ENCODE measurements at places on chromosomes 12 and 14. TPM values are rescaled to one million over a fixed set of nuclear protein-coding genes. Genes with fewer than 3 reads are reported as not detected.
A peak's percentile ranks its signal among the peaks of the same experiment; 100 is the strongest.

The SERPINA1 gene
- 5.1 TPM for total RNA-seq

The SPTB gene
- total RNA-seq, result 2.8 TPM

- no peak overlapping the region for H3K4me3 ChIP-seq
- H3K27me3 ChIP-seq, result no peaks in the 10 kb centered on the region
- H3K27ac ChIP-seq, result no peak overlapping the region
- no peak for DNase-seq
- no peaks in the 10 kb centered on the region for H3K4me1 ChIP-seq
- H3K36me3 ChIP-seq, result no peaks in the 10 kb centered on the region
Observed at GRCh38 chr14:31884776-31885379, 192.2 kb upstream of the ARHGAP5 start.

- no peaks in the 10 kb centered on the region for H3K36me3 ChIP-seq
- H3K27me3 ChIP-seq, result no peaks in the 10 kb centered on the region
- H3K4me1 ChIP-seq, result no peaks in the 10 kb centered on the region
- H3K4me3 ChIP-seq, result no peak overlapping the region
- no peak overlapping the region for H3K27ac ChIP-seq
Observed at GRCh38 chr14:56394826-56395530, 184.6 kb upstream of the TMEM260 start.

- H3K27me3 ChIP-seq, result peaks cover 6% of the 10 kb centered on the region
- H3K4me1 ChIP-seq, result peaks cover 32% of the 10 kb centered on the region
- no peak for DNase-seq
- peaks cover 5% of the 10 kb centered on the region for H3K36me3 ChIP-seq
- H3K27ac ChIP-seq, result no peak overlapping the region
Observed at GRCh38 chr14:49447540-49448107, 138.6 kb downstream of the RPS29 start.

GRCh38 chr12:119594772-119595445, 1.3 kb downstream of the TMEM233 start:
- peaks cover 98% of the 10 kb centered on the region for H3K27me3 ChIP-seq
- DNase-seq, result peak; percentile 37
- H3K27ac ChIP-seq, result no peak overlapping the region
- H3K36me3 ChIP-seq, result no peaks in the 10 kb centered on the region
- H3K4me1 ChIP-seq, result peaks cover 27% of the 10 kb centered on the region
- peak overlapping the region; percentile 84 for H3K4me3 ChIP-seq

GRCh38 chr14:64566651-64567122, 16.9 kb downstream of the PPP1R36 start:
- H3K27ac ChIP-seq, result peak overlapping the region; percentile 10
- peaks cover 12% of the 10 kb centered on the region for H3K4me1 ChIP-seq
- no peaks in the 10 kb centered on the region for H3K36me3 ChIP-seq
- no peaks in the 10 kb centered on the region for H3K27me3 ChIP-seq
- no peak overlapping the region for H3K4me3 ChIP-seq

DNA sequence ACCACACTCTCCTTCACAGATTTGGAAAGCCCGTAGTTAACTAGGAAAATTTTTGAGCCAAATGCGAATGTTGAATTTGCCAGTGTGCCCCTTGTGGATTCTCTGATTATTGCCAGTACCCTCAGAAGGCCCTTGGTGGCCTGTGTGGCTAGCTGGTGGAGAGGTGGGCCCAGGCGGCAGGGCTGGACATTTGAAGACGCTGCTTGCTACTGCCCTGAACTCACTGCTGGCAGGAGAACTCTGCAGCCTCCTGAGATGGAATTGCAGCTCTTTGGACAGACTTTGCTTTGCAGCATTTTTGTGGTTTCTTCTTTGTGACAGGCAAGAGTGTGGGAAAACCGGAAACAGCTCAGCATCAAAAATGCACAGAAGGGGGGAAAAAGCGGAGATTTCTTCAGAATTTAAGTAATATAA, 97.6 kb downstream of the TGFB3 start:
- H3K4me1 ChIP-seq, result peaks cover 21% of the 10 kb centered on the region
- H3K27me3 ChIP-seq, result no peaks in the 10 kb centered on the region
- peaks cover 9% of the 10 kb centered on the region for H3K36me3 ChIP-seq
- 0 out of 2 replicates have a peak overlapping the region, but pooled peaks have one; percentile 35 for H3K27ac ChIP-seq
- H3K4me3 ChIP-seq, result no peak overlapping the region
- DNase-seq, result no peak

DNA sequence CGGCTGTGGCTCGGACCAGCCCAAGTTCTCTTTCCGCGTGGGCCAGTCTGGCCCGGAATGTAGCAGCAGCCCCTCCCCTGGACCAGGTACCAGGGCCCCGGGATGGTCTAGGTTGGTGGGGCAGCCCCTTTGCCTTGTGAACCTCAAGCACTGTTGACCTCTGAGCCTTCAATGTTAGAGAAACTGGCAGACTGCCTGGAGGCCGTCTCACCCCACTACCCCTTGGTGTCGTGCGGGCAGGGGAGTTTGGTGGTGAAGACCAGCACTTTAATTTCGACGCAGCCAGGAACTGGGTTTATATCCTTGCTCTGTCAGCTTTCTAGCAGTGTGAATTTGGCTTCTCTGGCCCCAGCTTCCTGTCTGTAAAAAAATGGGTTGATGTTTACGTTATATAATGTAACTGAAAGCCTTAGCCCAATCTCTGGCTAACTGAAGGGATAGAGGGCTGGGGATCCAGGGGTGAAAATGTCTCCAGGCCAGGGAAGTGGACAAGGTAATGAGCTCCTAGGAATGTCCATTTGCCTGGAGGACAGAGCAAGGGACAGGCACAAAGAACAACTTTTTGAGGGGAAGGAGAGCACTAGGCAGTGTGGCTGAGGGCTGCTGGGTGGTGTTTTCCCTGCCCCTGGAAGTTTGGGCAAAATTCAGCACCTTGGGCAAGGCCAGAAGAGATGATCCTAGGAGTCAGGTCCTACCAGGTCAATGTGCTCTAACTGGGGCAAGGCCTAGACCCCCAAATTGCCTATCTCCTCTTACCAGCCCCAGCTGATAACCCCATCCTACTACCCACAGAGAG, 11.4 kb downstream of the MCRS1 start:
- peaks cover 27% of the 10 kb centered on the region for H3K36me3 ChIP-seq
- no peaks in the 10 kb centered on the region for H3K4me1 ChIP-seq
- H3K4me3 ChIP-seq, result no peak overlapping the region
- no peak for DNase-seq
- peaks cover 7% of the 10 kb centered on the region for H3K27me3 ChIP-seq

DNA sequence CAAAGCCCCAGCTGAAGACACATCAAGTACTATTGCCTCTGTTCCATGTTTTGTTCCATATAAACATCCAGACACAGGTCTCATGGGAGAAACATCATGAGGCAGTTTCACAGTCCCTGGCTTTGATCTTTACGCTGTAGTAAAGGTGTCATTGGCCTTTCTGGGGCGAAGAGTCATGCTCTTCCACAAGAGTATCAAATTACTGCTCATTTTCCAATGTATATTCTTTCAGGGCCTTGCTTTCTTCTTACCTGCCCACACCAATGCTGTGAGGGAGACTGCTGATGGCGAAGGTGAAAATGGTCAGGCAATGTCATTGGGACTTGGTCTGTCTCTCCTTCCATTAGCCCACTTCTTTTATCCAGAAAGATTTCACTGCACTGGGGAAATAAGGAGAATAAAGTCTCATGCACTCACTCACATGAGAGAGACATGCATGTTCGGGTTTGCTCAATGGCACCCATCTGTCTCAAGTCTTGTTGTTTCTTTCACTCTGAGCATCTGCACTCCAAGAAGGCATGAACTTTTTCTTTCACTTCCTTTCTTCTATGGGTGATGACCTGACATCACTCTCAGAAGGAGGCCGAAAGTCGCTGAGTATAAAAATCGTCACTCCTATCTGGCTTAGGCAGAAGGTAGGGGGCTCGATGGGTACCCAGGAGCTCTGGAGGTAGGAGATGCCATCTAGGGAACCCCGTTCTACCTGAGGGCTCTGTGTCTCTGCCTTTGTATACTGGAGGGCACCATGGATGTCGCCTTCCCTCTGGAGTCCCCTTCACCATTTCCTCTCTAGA, 1.3 kb upstream of the JDP2 start:
- no peak overlapping the region for H3K27ac ChIP-seq
- H3K4me3 ChIP-seq, result peak overlapping the region; percentile 64
- H3K36me3 ChIP-seq, result peaks cover 3% of the 10 kb centered on the region
- peaks cover 29% of the 10 kb centered on the region for H3K27me3 ChIP-seq
- H3K4me1 ChIP-seq, result peaks cover 31% of the 10 kb centered on the region

- peak; percentile 84 for DNase-seq
- H3K27me3 ChIP-seq, result no peaks in the 10 kb centered on the region
- peaks cover 70% of the 10 kb centered on the region for H3K4me1 ChIP-seq
- 0 out of 2 replicates have a peak overlapping the region, but pooled peaks have one; percentile 25 for H3K4me3 ChIP-seq
Observed at GRCh38 chr14:75452900-75453816, 25.3 kb downstream of the JDP2 start.

DNA sequence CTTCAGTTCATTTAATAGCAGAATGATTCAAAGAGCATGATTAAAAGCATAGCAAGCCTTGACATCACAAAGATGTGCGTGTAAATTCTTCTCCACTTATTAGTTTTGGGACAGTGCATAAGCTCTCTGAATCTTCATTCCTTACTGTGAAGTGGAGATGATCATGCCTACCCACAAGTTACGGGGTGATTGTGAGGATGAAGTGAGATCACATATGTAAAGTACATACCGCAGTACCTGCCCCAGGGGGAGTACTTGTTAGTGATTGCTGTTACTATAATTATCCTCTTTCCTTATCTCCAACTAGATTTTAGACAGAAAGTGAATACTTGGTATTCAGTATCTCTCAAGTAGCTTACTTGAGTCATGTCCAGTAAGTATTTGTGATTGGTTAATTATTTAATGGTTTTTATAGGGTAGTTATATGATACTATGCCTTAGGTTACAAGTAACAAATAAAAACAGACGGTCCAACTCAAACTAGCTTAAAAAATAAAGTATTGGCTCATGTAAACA, 6.0 kb downstream of the RAD9B start:
- H3K36me3 ChIP-seq, result no peaks in the 10 kb centered on the region
- no peaks in the 10 kb centered on the region for H3K4me1 ChIP-seq
- DNase-seq, result no peak
- peaks cover 26% of the 10 kb centered on the region for H3K27me3 ChIP-seq
- no peak overlapping the region for H3K27ac ChIP-seq
- no peak overlapping the region for H3K4me3 ChIP-seq

- no peak overlapping the region for H3K4me3 ChIP-seq
- peaks cover 22% of the 10 kb centered on the region for H3K36me3 ChIP-seq
- no peaks in the 10 kb centered on the region for H3K27me3 ChIP-seq
- H3K4me1 ChIP-seq, result peaks cover 6% of the 10 kb centered on the region
- DNase-seq, result no peak
Observed at GRCh38 chr14:57287745-57288144, 19.0 kb downstream of the AP5M1 start.

- no peak for DNase-seq
- no peak overlapping the region for H3K4me3 ChIP-seq
Observed at GRCh38 chr12:83361475-83361874, 674.8 kb downstream of the TMTC2 start.

- DNase-seq, result no peak
- no peak overlapping the region for H3K4me3 ChIP-seq
- H3K4me1 ChIP-seq, result peaks cover 7% of the 10 kb centered on the region
- H3K36me3 ChIP-seq, result no peaks in the 10 kb centered on the region
Observed at GRCh38 chr14:43900173-43900655, 606.9 kb downstream of the FSCB start.

DNA sequence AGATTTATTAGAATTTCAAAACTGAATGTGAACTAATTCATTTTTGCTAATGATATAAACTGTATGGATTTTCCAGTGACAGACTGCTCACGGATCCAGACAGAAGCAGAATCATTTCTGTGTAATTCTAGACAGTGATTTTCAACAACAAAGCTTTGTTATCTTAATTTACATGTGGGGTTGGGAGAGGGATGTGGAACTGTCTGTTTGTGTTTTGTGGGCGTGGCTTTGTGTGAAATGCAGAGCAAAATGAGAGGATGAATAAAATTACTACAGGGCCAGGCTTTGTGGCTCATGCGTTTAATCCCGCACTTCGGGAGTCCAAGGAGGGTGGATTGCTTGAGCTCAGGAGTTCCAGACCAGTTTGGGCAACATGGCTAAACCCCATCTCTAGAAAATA, 834.7 kb downstream of the GALC start:
- no peak overlapping the region for H3K27ac ChIP-seq
- DNase-seq, result no peak
- H3K36me3 ChIP-seq, result no peaks in the 10 kb centered on the region
- H3K4me1 ChIP-seq, result peaks cover 40% of the 10 kb centered on the region
- peaks cover 68% of the 10 kb centered on the region for H3K27me3 ChIP-seq

- H3K27ac ChIP-seq, result no peak overlapping the region
- no peak overlapping the region for H3K4me3 ChIP-seq
- no peak for DNase-seq
- no peaks in the 10 kb centered on the region for H3K27me3 ChIP-seq
- peaks cover 9% of the 10 kb centered on the region for H3K4me1 ChIP-seq
Observed at GRCh38 chr12:9346866-9347327, 138.7 kb upstream of the PZP start.

- no peaks in the 10 kb centered on the region for H3K27me3 ChIP-seq
- H3K4me1 ChIP-seq, result peaks cover 63% of the 10 kb centered on the region
- no peak for DNase-seq
- H3K27ac ChIP-seq, result peak overlapping the region; percentile 95
- H3K36me3 ChIP-seq, result no peaks in the 10 kb centered on the region
Observed at GRCh38 chr14:89620436-89620835, 203.4 kb upstream of the FOXN3 start.

- peaks cover 97% of the 10 kb centered on the region for H3K27me3 ChIP-seq
Observed at GRCh38 chr14:28767853-28768741, 1.5 kb downstream of the FOXG1 start.

GRCh38 chr12:113396828-113397496, 6.7 kb downstream of the SDS start:
- peaks cover 3% of the 10 kb centered on the region for H3K4me1 ChIP-seq
- H3K4me3 ChIP-seq, result no peak overlapping the region
- H3K36me3 ChIP-seq, result no peaks in the 10 kb centered on the region
- no peak for DNase-seq
- no peak overlapping the region for H3K27ac ChIP-seq

- peak overlapping the region; percentile 82 for H3K4me3 ChIP-seq
- peaks cover 20% of the 10 kb centered on the region for H3K36me3 ChIP-seq
- DNase-seq, result no peak
- peaks cover 37% of the 10 kb centered on the region for H3K4me1 ChIP-seq
Observed at GRCh38 chr12:56449622-56449984, 377 bp upstream of the TIMELESS start.

The ATF7IP gene
- total RNA-seq, result 169 TPM

The ST8SIA1 gene
- total RNA-seq, result 2.3 TPM

- no peaks in the 10 kb centered on the region for H3K36me3 ChIP-seq
- H3K27me3 ChIP-seq, result peaks cover 5% of the 10 kb centered on the region
- no peak overlapping the region for H3K27ac ChIP-seq
- H3K4me3 ChIP-seq, result no peak overlapping the region
- no peaks in the 10 kb centered on the region for H3K4me1 ChIP-seq
- DNase-seq, result no peak
Observed at GRCh38 chr14:103071544-103072251, 12.3 kb upstream of the LBHD2 start.

The SLC25A29 gene
- 181 TPM for total RNA-seq
